Right renal pelvis (tissue), 4 donors: ENCODE measurements at places on chromosomes 11 and 22.

- no peak for DNase-seq
Measured at GRCh38 chr11:78722786-78723185, 148.1 kb upstream of the NARS2 start.

- DNase-seq, result no peak
Measured at GRCh38 chr22:32661737-32662586, 139.5 kb upstream of the TIMP3 start.

DNA sequence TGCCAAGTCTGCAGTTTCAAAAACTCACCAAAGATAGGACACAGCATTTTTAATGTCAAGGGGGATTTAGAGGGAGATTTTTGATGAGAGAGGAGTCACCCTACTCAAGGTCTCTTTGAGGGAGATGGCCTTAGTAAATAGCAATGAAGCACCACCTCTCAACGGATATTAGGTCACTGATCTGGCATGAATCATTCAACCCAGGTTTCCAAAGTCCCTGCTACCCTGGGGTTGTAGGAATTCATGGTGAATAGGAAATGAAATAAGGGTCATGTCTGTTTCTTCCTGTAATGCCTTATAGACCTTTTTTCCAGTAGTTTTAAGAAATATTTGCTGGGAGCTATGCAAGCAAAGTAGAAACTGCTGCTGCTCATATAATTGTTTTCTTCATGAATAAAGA, 2154.9 kb downstream of the LRRC4C start:
- DNase-seq, result no peak

DNA sequence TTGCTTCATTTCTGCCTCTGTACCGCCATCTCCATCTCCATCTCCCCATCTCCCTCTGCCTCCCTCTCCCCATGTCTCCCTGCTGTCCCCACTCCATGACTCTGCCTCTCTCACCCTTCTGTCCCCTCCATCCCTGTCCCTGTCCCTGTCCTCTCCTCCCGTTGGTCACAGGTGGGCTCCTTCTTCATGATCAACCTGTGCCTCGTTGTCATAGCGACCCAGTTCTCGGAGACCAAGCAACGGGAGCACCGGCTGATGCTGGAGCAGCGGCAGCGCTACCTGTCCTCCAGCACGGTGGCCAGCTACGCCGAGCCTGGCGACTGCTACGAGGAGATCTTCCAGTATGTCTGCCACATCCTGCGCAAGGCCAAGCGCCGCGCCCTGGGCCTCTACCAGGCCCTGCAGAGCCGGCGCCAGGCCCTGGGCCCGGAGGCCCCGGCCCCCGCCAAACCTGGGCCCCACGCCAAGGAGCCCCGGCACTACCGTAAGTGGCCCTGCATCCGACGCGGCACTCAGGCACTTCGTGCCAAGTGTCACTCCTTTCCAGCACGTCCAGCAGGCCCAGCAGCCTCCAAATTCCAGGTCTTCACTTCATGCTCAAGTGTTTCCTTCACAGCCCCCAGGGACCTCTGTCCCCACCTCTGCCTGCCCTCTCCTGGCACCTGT, 76.0 kb downstream of the CACNA1I start:
- DNase-seq, result no peak

- DNase-seq, result no peak
Measured at GRCh38 chr11:123318623-123319022, 111.4 kb upstream of the GRAMD1B start.

DNA sequence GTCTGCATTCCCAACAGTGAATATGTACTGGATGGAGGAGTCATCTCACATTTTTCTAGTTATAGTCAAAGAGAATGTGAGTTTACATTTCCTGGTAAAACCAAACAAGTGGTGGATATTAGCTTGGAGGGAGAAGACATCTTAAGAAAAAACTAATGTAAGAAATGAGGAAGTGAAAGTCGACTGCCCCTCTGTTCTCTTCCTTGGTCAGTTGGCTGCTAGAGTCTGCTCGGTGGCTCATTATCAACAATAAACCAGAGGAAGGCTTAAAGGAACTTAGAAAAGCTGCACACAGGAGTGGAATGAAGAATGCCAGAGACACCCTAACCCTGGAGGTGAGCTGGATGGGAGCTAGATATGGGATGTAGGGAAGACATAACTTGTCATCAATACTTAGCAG, 5.8 kb downstream of the SLC22A9 start:
- DNase-seq, result no peak

- DNase-seq, result no peak
Measured at GRCh38 chr11:113932788-113933187, 28.2 kb downstream of the HTR3B start.

DNA sequence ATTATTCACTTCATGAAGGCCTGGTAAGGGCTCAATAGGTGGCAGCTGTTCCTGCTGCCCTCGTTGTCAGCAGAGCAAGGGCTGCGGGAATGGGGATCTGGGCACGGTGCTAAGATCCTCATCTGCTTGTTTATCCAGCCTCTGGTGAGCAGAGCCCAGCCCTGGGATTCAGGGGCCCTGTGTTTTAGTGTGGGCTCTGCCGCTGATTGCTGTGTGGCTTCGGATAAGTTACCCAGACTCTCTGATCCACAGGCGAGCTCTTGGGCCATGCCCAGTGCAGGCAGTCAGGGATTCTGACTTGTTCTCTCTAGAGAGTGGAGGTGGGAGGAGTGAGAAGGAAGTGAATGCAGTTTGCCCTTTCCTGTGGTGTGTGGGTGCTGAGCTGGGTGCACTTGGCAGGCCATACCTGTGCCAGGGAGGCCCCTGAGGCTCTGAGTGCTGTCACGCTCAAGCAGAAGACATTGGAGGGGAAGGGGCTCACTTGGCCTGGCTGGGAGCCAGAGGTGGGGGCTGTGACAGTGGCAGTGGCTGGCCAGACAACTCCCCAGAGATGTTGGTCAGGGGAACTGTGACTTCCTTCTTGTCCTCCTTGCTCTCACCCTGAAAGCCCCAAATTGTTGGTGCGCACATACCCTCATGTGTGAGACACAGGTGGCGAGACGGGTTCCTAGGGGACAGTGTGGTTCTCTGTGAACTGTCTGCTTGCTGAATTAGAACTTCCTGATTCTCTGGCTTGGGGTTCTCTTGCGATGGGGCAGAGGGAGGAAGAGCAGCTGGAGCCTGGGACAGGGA, 43.7 kb downstream of the CD82 start:
- DNase-seq, result no peak

- DNase-seq, result no peak
Measured at GRCh38 chr11:75597636-75598035, 35.6 kb downstream of the SERPINH1 start.

DNA sequence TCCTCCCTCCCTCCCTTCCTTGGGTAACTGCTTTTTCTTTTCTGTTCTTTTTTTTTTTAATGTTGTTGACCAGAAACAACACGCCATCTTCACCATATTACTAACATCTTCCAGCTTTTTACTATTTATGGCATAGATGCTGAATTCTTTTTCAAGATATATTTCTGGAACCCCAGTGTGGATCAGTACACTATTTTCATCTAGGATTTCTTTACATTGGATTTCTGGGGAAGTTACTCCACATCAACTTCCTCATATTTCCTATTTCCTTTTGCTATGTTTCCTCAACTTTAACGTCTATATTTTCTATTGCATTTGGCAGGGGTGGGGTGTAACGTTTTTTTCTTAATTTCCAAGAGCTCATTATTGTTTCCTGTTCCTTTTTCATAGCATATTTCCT, 7.0 kb downstream of the PGM2L1 start:
- no peak for DNase-seq

GRCh38 chr11:8339592-8340022, 75.9 kb upstream of the LMO1 start:
- no peak for DNase-seq
